ENCODE measurements at places on chromosomes 2 and 18. TPM values are rescaled to one million over a fixed set of nuclear protein-coding genes. Genes with fewer than 3 reads are reported as not detected.

DNA sequence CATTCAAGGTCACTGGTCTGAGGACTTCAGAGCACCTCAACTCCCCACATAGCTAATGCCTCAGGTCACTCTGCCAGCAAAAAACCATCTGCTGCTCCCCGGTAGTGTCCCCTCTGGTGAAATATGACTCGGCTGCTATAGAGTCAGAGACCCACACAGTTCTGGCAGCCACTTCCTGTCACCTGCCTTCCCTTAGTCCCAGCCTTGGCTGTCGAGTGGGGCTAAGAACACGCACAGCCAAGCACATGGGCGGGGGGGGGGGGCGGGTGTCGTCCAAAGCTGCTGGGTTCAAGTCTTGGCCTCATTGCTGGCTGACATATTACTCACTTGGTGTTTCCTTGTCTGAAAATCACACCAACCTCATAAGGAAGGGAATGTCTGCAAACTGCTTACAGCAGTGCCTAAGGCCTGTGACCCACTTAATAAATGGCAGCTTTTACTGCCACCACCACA, 37.5 kb downstream of the POLR1A start:
- H3K4me1 ChIP-seq = peaks cover 13% of the 10 kb centered on the region
- DNase-seq = peak; percentile 72

DNA sequence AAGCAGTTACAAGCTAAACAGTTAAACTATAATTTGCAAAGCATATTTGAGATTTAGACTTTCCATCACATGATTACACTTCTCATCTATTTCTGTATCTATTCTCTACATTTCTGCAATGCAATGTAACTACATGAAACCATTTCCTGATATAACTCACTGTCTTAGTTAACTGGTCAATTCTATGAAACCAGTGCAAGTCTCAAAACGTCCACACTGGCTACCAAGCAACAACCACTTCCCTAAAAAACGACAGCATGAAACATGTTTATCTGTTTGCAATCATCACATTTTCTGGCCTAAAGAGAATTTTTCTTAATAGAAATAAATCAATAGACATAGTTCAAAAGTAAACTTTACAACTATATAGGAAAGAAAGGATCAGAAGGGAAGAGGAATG, 17.4 kb downstream of the FECH start:
- no peak overlapping the region for H3K27ac ChIP-seq
- no peak for DNase-seq
- H3K27me3 ChIP-seq = no peaks in the 10 kb centered on the region
- H3K36me3 ChIP-seq = peaks cover 25% of the 10 kb centered on the region

- H3K27me3 ChIP-seq = no peaks in the 10 kb centered on the region
- H3K4me1 ChIP-seq = peaks cover 10% of the 10 kb centered on the region
- no peak overlapping the region for H3K4me3 ChIP-seq
These were observed 486.8 kb downstream of the PARD3B start for GRCh38 chr2:205032093-205032551.

DNA sequence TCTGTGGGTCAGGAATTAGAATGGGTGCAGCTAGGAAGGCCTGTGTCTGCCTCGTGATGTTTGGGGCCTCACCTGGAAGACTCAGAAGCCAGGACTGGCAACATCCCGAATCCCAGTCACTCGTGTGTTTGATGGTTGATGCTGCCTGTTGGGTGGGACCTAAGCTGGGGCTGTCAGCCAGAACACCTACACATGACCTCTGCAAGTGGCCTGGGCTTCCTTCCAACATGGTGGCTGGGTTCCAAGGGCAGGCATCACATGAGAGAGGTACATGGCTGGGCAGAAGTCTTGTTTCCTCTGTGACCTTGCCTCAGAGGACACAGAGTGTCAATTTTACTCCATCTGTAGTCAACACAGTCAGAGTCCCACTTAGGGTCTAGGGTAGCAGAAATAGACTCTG, 177.8 kb downstream of the GBX2 start:
- DNase-seq = no peak
- H3K27me3 ChIP-seq = peaks cover 5% of the 10 kb centered on the region
- no peaks in the 10 kb centered on the region for H3K36me3 ChIP-seq
- H3K4me3 ChIP-seq = no peak overlapping the region
- no peak overlapping the region for H3K27ac ChIP-seq

GRCh38 chr2:159710601-159711180, 1.6 kb upstream of the MARCHF7 start:
- H3K4me3 ChIP-seq = no peak overlapping the region
- H3K36me3 ChIP-seq = peaks cover 27% of the 10 kb centered on the region
- H3K4me1 ChIP-seq = peaks cover 30% of the 10 kb centered on the region
- peak overlapping the region; percentile 13 for H3K27ac ChIP-seq

GRCh38 chr18:22145160-22145559, 24.2 kb upstream of the GATA6 start:
- H3K27ac ChIP-seq = no peak overlapping the region
- no peaks in the 10 kb centered on the region for H3K4me1 ChIP-seq
- H3K36me3 ChIP-seq = no peaks in the 10 kb centered on the region
- DNase-seq = no peak

- no peaks in the 10 kb centered on the region for H3K4me1 ChIP-seq
- peaks cover 35% of the 10 kb centered on the region for H3K27me3 ChIP-seq
- no peaks in the 10 kb centered on the region for H3K36me3 ChIP-seq
- H3K27ac ChIP-seq = no peak overlapping the region
These were observed 11.8 kb upstream of the ATOH8 start for GRCh38 chr2:85741833-85742455.

The B4GALT6 gene
- total RNA-seq = 2.6 TPM

The TMX3 gene
- total RNA-seq = 42.4 TPM

DNA sequence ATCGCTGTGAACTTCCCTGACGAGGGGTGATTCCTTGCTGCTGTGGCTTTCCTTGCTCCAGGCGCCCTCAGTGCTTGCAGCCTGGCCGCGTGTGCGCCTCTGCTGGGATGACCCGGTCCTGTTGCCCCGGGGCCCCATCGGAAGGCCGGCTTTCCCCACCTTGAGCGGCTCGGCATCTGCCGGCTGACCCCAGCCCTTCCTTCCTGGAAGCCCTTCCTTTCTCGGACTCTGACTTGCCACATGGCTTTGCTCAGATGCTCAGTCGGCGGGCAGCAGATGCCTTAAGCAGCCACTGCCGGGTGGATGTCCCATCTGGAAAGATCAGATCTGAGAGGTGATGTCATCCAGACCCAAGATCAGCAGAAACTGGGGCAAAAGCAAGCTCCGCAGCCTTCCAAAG, 100.5 kb upstream of the ODC1 start:
- peaks cover 28% of the 10 kb centered on the region for H3K27me3 ChIP-seq
- peaks cover 17% of the 10 kb centered on the region for H3K4me1 ChIP-seq

GRCh38 chr2:1633092-1633671, 111.1 kb downstream of the PXDN start:
- no peak for DNase-seq
- H3K4me3 ChIP-seq = no peak overlapping the region
- no peaks in the 10 kb centered on the region for H3K4me1 ChIP-seq

DNA sequence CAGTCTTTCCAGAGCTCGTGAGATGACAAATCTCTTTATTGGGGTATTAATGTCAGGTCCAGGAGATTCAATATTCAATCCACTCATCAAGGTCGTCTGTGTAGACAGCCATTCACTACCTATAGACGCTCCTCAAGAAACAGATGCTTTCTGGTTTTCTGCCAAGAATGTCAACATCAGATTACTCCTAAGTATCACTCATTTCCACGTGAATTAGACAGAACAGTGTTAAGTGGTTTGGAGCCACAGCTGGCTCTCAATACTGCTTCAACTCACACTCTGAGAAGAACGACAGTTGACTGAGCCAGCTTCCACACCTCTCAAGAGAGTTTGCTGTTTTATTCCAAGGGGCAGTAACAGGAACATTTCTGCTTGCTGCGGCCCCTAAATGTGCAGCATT, 113.5 kb upstream of the NEDD4L start:
- no peak overlapping the region for H3K4me3 ChIP-seq
- no peak overlapping the region for H3K27ac ChIP-seq
- H3K27me3 ChIP-seq = no peaks in the 10 kb centered on the region

The MALL gene
- 0.17 TPM for total RNA-seq

- H3K27ac ChIP-seq = peak overlapping the region; percentile 21
- H3K36me3 ChIP-seq = peaks cover 6% of the 10 kb centered on the region
- no peaks in the 10 kb centered on the region for H3K27me3 ChIP-seq
- H3K4me1 ChIP-seq = peaks cover 11% of the 10 kb centered on the region
These were observed 118.5 kb downstream of the BAZ2B start for GRCh38 chr2:159497847-159498246.

DNA sequence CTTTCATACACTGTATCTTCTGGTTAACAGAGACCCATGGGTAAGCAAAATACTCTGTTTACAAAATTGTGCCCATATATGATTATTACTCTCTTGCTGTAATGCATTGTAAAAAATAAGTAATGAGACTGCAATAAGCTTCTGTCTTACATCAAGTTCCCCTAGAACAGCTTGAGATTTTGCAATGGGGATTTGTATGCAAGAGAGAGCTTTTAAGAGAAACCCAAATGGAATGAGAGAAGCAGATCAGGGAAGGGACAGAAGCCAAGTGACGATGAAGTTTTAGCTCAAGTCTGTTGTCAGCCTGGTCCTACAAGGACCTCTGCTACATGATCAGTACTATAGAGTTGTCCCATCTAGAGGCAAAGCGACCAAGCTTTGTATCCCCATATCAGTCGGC, 218.1 kb upstream of the VWC2L start:
- H3K4me1 ChIP-seq = no peaks in the 10 kb centered on the region
- H3K27ac ChIP-seq = no peak overlapping the region
- no peak overlapping the region for H3K4me3 ChIP-seq

The ABI2 gene
- total RNA-seq = 43.7 TPM

- no peaks in the 10 kb centered on the region for H3K27me3 ChIP-seq
- H3K4me1 ChIP-seq = no peaks in the 10 kb centered on the region
- no peak for DNase-seq
- no peaks in the 10 kb centered on the region for H3K36me3 ChIP-seq
- H3K4me3 ChIP-seq = no peak overlapping the region
These were observed 9.3 kb upstream of the CCBE1 start for GRCh38 chr18:59706499-59706898.

DNA sequence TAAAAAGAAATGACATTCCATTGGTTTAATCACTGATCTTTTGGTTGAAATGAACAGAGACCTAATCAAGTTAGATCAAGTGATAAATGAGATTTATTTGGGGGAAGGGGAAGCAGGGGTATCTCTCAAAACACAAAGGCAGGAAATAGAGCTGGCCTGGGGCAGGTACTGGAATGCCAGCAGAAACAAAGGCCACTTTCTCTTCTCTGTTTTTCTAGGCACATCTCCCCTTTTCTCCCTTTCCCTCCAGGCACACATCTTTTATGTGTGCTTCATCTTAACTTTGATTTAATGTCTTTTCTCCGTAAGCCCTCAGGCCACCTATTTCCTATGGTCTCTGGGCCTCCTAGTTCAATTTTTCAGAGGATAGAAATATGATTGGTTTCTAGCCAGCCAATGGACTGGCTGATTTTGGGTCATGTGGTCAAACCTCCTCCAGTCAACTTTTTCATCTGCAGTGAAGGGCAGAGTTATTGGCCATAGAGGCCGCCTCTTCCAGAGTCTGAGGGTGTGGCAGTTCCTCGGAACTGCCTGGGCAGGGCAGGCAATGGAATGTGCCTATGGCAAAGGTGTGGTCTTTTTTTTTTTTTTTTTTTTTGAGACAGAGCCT, 58.9 kb upstream of the FAM136A start:
- no peak overlapping the region for H3K27ac ChIP-seq
- H3K4me1 ChIP-seq = no peaks in the 10 kb centered on the region
- H3K27me3 ChIP-seq = peaks cover 3% of the 10 kb centered on the region

- H3K27ac ChIP-seq = no peak overlapping the region
- no peak for DNase-seq
- H3K4me3 ChIP-seq = no peak overlapping the region
- H3K36me3 ChIP-seq = no peaks in the 10 kb centered on the region
- H3K4me1 ChIP-seq = peaks cover 7% of the 10 kb centered on the region
- peaks cover 12% of the 10 kb centered on the region for H3K27me3 ChIP-seq
These were observed 60.1 kb downstream of the FMNL2 start for GRCh38 chr2:152395103-152395502.

The TET3 gene
- 10.5 TPM for total RNA-seq

The MBD2 gene
- 140 TPM for total RNA-seq

DNA sequence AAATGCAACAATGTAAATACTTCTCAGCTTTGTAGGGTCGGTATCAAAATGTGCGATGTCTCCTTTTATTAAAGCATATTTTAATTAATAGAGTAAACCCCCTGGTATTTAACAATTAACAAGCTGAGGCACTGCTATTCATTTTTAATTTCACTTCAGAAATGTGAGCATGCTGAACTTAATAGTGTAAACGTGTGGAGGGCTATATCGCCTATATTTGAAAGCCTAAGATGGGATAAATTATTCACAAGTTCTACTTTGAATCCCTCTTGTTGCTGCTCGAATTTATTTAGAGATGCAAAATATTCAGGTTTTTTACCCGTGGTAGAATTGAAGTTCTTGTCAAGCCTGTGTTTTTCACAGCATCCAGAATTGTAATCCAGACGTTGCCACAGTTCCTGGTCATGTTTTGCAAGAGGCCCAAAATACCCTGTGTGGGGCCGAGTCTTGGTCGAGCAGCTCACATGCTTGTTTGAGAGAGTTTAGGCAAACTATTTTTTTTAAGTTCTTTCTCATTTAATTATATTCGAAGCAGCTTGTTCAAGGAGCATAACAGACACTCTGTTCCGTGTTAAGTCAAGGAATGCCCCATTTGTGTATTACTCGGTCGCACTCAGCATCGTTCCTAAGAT, 2.5 kb downstream of the SALL3 start:
- DNase-seq = no peak
- peaks cover 10% of the 10 kb centered on the region for H3K4me1 ChIP-seq
- peaks cover 56% of the 10 kb centered on the region for H3K27me3 ChIP-seq
- no peak overlapping the region for H3K4me3 ChIP-seq
- H3K36me3 ChIP-seq = peaks cover 4% of the 10 kb centered on the region

GRCh38 chr18:3236470-3236869, 11.1 kb upstream of the MYL12A start:
- peaks cover 7% of the 10 kb centered on the region for H3K36me3 ChIP-seq
- H3K27ac ChIP-seq = no peak overlapping the region
- no peak overlapping the region for H3K4me3 ChIP-seq
- no peaks in the 10 kb centered on the region for H3K4me1 ChIP-seq

- peaks cover 84% of the 10 kb centered on the region for H3K4me1 ChIP-seq
- DNase-seq = no peak
- H3K27me3 ChIP-seq = no peaks in the 10 kb centered on the region
- H3K27ac ChIP-seq = no peak overlapping the region
These were observed 43.6 kb downstream of the INPP4A start for GRCh38 chr2:98488252-98488651.

- DNase-seq = no peak
- H3K4me3 ChIP-seq = peak overlapping the region; percentile 95
- H3K36me3 ChIP-seq = peaks cover 17% of the 10 kb centered on the region
- peaks cover 2% of the 10 kb centered on the region for H3K27me3 ChIP-seq
These were observed 284 bp downstream of the TIMM21 start for GRCh38 chr18:74148543-74149070.

GRCh38 chr2:46136481-46136880, 160.7 kb upstream of the EPAS1 start:
- H3K4me3 ChIP-seq = no peak overlapping the region
- no peak for DNase-seq
- H3K27me3 ChIP-seq = no peaks in the 10 kb centered on the region
- H3K4me1 ChIP-seq = no peaks in the 10 kb centered on the region
- H3K36me3 ChIP-seq = peaks cover 2% of the 10 kb centered on the region
- H3K27ac ChIP-seq = no peak overlapping the region

The RALB gene
- 52.5 TPM for total RNA-seq
